ENCODE measurements at places on chromosomes 7 and 10.

- DNase-seq, result no peak
Measured at GRCh38 chr10:34091635-34092195, 723.4 kb downstream of the PARD3 start.

DNA sequence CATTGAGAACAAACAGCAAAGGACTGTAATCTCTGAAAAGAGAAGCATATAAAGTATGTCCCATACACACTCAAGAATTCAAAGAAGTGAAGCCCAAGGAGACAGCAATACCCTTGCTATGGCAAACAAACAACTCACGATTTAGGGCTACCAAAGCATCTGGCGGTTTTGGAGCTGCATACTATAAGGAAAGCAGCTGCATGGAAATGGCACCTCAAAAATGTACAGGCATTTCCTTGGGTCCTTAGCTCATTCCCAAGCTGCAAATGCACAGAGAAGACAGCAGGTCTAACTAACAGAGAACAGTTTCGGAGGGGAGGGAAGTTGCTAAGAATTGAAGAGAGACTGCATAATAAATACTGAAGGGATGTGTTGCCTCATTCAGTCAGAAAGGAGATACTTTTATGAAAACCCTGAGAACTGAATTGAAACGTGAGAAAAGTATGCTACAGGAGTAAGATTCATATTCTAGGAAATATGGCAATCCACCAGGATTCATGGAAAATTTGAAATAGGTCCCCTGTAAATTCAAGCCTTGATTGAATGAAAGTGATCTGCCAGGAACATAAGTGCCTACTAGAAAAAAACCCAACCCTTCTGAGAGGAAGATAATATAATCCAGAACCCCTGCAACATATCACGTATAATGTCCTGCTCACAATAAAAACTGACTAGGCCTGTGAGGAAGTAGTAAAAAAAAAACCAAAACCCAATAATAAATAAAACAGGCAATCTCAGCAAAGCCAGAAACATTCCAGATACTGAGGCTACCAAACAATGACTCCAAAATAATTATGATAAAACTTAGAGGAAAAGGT is 36.4 kb downstream of the CUBN start:
- no peak for DNase-seq

- DNase-seq, result peak; percentile 86
Measured at GRCh38 chr7:101718363-101719122, 89.4 kb upstream of the MYL10 start.

DNA sequence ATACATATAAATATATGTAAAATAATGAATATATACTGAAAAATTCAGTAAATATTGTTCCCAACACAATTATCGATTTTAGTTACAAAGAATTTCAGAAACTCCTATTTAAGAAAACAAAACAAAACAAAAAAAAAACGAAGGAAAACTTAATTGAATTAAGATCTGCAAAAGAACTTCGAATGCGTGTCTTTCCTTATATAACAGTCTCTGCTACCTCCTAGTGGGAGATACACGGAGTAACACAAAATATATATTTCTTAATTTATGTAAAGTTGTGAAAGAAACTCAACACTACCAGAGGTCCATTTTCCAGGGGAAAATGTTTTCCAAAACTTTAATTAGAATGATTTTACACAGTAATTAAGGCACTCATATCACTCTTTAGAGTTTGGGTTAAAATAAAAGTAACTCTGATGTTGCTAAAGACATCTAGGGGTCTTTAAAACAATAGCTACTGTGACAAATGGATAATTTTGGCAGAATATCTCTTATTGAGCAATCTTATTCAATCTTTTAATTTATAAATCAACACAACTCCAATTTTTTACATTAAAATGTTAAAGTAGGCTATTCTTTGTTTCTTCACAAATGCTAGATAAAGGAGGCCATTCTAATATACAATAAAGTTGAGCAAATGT is 41.6 kb downstream of the NEBL start:
- peak; percentile 25 for DNase-seq

GRCh38 chr7:110209884-110210283 is 881.0 kb upstream of the LRRN3 start:
- DNase-seq, result no peak

- DNase-seq, result peak; percentile 55
Measured at GRCh38 chr10:63588436-63589167, 67.4 kb downstream of the REEP3 start.

GRCh38 chr7:155299535-155300202 is 2.0 kb downstream of the INSIG1 start:
- peak; percentile 25 for DNase-seq

DNA sequence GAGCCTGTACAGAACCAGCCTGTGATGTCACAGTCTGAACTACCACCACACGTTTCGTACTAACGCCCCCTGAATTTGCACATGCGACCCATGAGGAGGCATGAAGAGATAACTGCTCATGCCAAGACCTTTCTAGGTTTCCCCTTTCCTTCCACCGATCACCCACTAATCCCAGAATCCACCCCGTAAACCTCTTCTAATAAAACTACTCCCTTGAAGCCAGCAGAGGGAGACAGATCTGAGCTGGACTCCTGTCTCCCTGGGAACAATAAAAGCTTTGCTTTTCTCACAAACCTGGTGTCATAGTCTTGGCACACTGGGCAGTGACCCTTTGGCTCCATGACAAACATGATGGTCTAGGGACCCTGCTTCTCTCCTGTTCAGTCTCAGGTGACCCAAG is 144.5 kb downstream of the FRMD4A start:
- DNase-seq, result no peak

- DNase-seq, result no peak
Measured at GRCh38 chr7:8481752-8482446, 48.5 kb downstream of the NXPH1 start.

DNA sequence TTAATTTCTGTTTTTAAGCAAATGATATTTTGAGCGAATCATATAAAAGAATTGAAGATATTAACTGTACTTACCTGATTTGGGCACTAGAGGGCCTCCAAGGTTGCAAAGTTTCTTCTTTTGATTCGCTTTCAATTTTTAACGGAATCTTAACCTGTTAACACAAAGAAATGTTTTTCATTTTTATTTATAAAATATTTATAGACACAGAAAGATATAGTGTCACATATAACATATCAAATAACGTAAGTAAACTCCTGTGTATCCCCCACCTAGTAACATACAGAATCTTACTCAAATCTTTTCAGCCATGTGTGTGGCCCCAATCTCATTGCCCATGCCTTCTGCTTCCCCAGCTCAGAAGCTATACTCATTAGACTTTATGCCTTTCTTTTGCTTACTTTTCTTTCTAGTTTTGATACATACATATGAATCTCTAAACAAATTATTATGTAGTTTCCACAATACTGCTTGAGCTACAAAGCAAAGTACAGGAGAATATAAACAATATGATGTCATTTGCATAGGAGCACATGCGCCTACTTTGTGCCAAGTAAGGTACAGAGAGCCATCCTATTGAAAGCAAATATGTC is 49.5 kb upstream of the ZPBP start:
- DNase-seq, result no peak

GRCh38 chr10:62681211-62681940 is 123.1 kb upstream of the ADO start:
- DNase-seq, result peak; percentile 69

DNA sequence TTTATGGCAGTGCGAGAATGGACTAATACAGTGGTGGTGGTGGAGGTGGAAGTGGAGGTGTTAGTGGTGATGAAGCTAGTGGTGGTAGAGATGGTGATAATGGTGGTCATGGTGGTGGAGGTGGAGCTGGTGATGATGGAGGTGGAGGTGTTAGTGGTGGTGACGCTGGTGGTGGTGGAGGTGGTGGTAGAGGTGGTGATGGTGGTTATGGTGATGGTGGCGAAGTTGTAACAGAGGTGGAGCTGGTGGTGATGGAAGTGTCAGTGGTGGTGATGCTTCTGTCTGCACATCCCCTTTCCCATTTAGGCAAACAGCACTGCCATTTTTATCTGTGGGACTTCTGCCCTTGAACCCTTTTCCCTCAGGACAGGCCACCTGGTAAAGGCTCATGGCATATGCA is 7.4 kb upstream of the PTPRN2 start:
- no peak for DNase-seq

DNA sequence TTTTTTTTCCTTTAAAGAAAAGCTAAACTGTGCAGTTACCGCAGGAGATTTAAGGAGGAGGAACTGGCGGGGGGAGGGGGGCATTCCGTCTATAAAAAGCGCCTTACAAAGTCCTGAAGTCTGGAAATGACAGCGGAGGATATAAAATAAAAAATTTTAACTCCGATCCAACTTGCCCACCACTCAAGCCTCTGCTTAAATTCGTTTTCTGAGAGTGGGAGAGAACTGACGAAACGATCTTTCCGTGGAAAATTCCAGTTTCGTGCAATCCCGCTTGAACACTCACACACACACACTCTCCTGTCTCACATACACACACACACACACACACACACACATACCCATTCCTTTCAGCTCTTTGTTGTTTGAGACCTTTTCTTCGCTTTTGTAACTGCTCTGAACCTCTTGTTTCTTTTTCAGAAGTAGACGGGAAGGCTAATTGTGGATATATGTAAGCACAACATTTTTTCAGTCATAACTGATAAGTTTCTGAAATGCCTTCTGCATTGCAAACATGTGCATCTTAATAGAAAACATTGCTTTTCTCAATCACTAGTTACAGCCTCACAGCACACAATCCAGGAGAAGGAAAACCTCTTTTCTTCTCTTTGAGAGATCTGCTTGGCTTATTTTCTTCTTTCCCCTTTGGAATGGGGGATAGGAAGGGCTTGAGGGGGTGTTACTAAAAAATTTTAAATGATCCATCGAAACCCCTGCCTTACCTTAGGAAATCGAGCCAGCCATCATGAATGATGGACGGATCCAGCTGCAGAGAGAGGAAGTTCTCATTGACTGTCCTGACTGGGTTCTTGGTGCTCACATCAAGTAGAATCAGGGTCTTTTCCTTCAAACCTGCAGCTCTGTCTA is 628 bp downstream of the HPSE2 start:
- DNase-seq, result peak; percentile 55

DNA sequence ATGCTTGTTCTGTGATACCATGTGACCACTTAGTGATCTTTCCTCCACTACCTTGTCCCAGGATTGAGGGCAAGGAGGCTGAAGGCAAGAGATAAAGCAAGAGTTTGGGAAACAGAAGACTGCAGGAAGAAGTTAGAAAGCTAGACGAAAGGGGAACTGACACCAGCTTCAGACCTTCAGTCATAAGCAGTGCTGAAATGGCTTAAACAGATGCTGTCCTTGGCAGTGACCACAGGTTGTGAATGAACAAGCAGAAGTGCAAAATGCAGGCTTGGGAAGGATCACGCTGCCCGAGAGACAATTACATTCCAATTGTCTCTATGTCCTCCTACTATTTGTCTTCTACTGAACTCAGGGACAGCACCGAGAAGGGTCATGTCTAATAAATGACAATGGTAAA is 704.9 kb upstream of the AUTS2 start:
- no peak for DNase-seq

- peak; percentile 99 for DNase-seq
Measured at GRCh38 chr10:79399223-79399831, 46.1 kb downstream of the ZCCHC24 start.

DNA sequence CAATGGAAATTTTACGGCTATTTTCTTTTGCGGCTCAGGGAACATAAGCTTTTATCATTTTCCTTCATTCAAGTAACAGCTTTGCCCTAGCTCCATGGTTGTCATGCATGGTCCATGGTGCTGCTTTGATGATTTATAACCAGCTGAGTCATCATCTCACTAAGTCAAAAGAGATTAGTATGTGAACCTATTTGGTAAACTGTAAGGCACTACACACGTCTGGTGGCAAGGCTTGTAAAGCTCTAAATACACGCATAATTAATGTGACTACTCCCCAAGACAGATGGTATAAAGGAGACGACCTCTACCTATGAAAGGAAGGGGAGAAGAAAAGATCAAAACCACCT is 340.2 kb downstream of the KCNMA1 start:
- peak; percentile 74 for DNase-seq

DNA sequence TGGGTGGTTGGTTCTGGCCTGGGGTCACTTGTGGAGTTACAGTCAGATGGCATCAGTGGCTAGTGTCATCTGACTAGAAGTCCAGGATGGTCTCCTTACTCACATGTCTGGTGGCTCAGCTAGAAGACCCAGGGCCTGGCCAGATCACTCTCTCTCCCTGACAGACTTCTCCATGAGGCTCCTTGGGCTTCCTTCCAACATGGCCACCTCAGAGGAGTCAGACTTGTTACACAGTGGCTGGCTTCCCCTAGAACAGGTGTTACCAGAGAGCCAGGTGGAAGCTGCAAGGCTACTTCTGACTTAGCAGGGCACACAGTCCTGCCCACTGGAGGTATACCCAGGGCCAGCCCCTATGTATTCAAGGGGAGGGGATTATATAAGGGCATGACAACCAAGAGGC is 44.2 kb upstream of the MYL10 start:
- DNase-seq, result no peak

DNA sequence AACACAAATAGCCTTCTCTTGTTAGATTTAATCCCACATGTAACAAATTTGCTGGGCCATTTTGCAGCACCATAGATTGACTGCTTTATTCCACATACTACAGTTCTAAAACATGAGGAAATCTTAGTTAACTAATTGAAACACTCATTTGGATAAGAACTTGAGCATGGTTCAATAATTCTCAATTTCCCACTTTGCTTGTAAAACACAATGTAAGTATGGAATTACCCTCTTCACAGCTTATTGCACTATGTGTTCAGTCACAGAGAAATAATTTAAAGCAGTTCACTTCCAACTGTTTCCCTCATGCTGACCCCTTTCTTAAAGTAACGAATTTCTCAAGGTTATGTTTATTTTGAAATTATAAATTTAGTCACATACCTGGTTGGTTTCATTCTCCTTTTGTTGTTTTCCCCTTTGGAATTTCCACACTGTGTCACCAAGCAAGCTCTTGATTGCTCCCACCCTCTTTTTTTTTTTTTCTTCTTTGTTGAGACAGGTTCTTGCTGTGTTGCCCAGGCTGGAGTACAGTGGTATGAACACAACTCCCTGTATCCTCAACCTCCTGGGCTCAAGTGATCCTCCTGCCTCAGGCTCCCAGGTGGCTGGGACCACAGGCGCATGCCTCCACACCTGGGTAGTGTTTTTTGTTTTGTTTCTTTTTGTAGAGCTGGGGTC is 425.4 kb downstream of the EXOC4 start:
- no peak for DNase-seq

- no peak for DNase-seq
Measured at GRCh38 chr10:1365540-1366321, 309.5 kb downstream of the WDR37 start.

DNA sequence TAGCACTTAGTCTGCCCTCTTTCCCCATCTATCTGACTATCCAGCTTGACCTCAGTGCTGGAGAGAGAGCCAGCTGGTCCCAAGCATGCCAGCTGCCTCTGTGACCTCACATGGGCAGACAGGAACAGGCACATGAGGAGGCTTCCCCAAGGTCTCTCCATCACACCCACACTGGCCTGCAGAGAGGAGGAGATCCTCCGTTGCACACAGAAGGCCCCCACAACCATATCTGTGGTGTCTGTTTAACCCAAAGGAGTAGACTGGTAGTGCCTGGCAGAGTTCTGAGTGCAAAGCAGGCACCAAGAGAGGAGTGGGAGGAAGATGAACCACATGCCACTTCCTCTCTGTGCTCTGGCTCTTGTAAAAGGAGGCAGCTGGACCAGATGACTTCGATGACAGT is 4.8 kb upstream of the ANK3 start:
- DNase-seq, result no peak
